Memory B cell (primary cell): ENCODE measurements at places on chromosomes 3 and 15.

DNA sequence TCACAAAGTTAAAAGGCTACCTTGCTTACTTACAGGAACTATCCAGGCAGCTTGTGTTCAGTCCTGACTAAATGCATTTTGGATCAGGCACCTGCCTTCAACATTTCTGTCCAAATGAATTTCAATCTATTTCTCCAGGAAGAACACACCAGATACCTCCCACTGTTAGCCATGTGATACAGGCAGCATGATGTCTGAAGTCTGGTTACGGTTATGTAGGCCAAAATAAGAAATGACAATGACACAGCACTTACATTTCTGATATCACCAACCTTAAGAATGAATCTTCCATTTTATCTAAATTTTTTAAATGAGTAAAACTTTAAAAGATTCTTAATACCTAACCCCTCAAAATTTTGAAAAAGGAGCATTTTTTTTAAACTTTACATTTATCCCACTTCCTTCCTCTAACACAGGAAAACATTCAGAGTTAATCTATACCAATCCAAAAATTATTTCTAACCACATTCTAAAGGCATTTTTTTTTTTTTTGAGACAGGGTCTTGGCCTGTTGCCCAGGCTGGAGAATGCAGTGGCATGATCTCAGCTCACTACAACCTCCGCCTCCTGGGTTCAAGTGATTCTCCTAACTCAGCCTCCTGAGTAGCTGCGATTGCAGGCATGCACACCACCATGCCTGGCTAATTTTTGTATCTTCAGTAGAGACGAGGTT lies at the start of gene MAP4:
Gene MAP4 (minus strand): TSS at position 116 of the 673 bp plus-strand sequence. CDS start 17,556 bp downstream, outside the sequence.
- peaks cover 2% of the 10 kb centered on the region for H3K36me3 ChIP-seq
- H3K4me3 ChIP-seq, result no peak within 1 kb of the TSS
- DNase-seq, result no peak
- H3K27ac ChIP-seq, result peak within 1 kb of the TSS; percentile 18

- no peaks in the 10 kb centered on the region for H3K27me3 ChIP-seq
- H3K36me3 ChIP-seq, result no peaks in the 10 kb centered on the region
- DNase-seq, result no peak
- no peaks in the 10 kb centered on the region for H3K4me1 ChIP-seq
- no peak overlapping the region for H3K27ac ChIP-seq
These were observed 233.3 kb downstream of the RBMS3 start for GRCh38 chr3:29514170-29514569.

DNA sequence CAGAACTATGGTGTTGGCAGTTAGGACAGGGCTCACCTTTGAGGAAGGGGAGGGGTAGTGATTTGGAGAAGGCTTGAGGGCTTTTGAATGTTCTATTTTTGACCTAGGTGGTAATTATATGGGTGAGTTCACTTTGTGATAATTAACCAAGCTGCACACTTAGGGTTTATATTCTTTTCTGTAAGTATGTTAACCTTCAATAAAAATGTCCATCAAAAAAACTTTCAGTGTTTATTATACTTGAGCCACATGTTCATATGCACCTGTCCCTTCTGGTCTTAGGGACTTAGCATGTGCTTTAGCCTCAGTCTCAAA lies 28.4 kb downstream of the PDE8A start:
- DNase-seq, result no peak
- H3K27me3 ChIP-seq, result no peaks in the 10 kb centered on the region
- no peak overlapping the region for H3K4me3 ChIP-seq

DNA sequence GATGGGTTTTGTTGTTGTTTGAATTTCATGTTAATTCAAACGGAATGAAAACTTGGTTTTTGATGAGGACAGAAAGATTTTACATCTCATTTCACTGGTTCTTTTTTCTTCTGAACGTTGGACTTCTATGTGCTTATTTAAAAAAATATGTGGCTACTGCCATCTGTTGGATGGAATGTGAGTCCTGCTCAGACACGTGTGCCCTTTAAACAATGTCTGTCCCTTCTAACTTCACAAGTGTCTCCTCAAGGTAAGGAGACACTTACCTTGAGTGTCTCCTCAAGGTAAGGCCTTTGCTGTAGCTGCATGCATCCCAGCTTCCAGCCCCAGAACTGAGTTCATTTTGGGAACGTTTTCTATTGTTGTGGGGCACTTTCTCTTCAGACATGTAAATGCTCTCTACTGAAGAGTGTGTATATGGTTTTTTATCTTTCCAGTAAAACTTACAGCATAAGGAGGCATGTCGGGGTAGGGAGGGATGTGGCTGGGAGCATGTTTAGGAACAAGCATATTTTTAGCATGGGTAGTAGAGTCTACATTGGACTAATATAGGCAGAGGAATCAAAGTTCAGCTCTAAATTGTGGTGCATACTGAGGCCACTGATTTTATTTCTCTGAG lies 63.1 kb upstream of the UBE3A start:
- H3K4me1 ChIP-seq, result no peaks in the 10 kb centered on the region
- no peak for DNase-seq
- H3K4me3 ChIP-seq, result no peak overlapping the region
- H3K36me3 ChIP-seq, result no peaks in the 10 kb centered on the region
- H3K27ac ChIP-seq, result no peak overlapping the region

GRCh38 chr3:140081887-140082286 lies 146.9 kb downstream of the CLSTN2 start:
- H3K36me3 ChIP-seq, result no peaks in the 10 kb centered on the region
- H3K27me3 ChIP-seq, result no peaks in the 10 kb centered on the region
- no peak overlapping the region for H3K27ac ChIP-seq

DNA sequence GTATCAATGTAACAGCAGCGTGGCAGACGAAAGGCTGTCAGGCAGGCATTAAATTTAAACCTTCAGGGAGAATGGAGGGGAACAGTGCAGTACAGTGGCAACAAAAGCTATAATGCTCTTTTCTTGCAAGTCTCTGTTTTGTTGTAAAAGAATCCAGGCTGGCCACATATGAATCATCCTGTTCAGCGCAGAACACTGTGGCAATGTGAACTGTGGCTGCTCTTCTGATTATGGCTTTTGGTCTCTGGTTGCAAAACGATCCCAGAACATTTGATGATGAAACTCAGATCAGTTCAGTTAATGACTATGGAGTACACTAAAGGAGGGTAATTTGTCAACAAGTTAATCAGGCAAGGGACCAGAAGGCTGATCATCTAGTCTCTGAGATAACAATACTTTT lies 219.7 kb upstream of the SGO1 start:
- H3K4me1 ChIP-seq, result no peaks in the 10 kb centered on the region
- H3K27ac ChIP-seq, result no peak overlapping the region
- no peaks in the 10 kb centered on the region for H3K27me3 ChIP-seq
- DNase-seq, result no peak
- no peak overlapping the region for H3K4me3 ChIP-seq
- H3K36me3 ChIP-seq, result peaks cover 4% of the 10 kb centered on the region
